ENCODE measurements at places on chromosomes 2 and 18. TPM values are rescaled to one million over a fixed set of nuclear protein-coding genes. Genes with fewer than 3 reads are reported as not detected.

DNA sequence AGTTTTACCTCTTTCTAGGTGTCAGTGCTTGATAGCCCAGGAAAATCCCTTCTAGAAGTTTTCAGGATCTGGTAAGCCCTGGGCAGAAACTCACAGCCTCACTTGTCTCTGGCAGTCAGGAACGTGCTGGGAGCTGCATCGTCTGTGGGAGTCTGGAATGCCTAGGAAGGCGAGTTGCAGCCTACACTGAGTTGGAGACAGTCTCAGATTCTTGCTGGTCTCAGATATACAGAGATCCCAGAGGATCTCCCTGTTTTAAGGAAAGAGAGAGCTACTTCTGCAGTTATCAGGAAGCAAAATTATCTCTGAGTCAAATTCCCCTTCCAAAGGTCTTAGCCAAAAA is 104.4 kb upstream of the CDC42EP3 start:
- DNase-seq: no peak

GRCh38 chr2:223538920-223539440 is 63.2 kb downstream of the SCG2 start:
- no peak for DNase-seq

DNA sequence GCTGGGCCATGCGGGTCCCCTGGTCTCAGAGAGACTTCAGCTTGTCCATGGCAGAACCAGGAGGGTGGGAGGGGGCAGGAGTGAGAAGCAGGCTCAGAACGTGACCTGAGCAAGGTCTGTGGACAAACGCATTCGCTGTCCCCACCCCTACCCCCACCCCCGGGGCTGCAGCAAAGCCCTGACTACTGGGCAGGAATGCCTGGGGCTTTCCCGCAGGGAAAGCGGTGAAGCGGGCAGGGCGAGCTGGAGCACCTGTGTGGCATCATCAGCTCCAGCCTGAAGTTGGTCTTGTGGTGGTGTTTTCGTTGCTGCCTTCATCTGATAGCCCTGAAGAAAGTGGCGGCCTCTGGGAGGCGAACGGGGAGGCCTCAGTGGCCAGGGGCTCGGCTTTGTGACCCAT is 26.1 kb upstream of the ALKAL2 start:
- no peak for DNase-seq

- DNase-seq: peak; percentile 74
Measured at GRCh38 chr2:206274434-206275311, at the start of gene ZDBF2. TSS of gene ZDBF2 (plus strand) at chr2:206274663. CDS start at chr2:206281850, 7,187 bp downstream.

DNA sequence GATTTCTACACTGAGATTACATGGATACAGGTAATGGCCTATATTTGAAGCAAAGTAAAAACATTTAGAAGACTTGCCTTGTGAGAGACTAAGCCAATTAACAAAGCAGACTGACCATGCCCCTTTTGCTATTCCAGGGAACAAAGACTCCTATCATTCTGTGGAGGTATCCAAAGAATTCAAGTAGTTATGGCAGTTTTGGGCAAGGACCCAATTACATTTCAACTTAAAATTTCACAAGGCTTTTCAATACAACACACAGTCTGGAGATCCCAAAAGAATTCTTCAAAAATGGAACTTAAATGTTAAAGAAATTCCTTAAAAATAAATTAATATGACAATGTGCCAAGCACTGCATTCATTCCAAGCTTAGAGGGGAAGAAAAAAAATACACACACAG is 109.2 kb upstream of the CHRNA1 start:
- no peak for DNase-seq

DNA sequence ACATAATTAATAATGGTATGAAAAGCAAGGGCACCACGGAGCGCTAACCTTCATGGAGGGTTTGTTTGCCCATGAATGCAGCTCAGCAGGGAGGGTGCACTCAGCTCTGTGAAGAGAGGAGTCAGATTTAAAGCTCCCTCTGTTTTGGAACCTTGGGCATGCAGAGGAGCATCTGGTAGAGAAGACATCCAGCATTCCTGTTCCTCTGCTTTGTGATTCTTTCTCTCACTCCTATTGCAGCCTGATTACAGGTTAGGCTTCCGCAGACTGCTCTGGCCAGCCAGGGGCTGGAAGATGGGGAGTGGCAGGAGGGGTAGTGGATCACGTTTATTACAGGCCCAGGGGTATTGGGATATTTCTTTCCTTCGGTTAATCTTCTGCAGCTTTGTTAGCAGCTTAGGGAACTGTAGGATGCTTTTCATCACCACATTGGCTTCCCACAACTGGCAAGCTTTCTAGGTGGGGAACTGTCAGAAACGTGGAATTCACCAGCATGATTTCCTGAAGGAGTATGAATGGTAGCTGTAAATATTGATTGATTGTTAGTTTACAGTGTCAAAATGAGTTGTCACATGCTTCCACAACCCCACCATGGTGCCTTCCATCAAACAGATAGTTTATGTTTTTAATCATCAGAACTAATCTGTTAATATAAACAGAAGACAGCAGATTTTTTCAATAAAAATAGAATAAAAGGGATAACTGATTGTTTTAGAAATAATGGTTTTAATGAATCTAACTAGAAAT is 201.1 kb downstream of the VAPA start:
- no peak for DNase-seq

DNA sequence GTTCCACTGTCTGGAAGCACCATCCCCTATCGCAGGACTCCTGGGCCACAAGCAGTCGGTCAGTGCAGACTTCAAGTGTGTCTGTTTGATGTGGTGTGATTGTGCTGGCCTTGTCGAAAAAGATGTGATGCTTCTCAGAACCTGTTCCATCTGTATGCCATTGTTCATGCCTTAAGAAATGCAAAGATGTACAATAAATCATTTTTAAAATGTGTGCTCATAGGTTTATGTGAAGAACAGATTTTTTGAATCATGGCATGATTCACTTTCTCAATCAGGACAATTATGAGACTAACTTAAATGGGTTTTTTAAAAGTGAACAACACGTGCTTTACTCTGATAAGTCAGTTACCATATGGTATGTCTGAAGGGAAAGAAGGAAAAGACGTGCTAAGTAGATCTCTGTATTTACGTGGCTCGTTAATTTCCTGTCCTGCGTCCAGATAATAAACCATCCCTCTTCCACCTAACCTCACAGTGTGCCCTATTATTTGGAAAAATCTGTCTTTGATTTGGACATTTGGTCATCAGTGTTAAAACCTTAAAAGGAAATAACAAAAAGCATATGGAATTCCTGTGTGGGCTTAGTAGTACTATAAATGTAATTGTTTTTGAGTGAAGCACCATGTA is 54.9 kb downstream of the PRKRA start:
- DNase-seq: no peak

DNA sequence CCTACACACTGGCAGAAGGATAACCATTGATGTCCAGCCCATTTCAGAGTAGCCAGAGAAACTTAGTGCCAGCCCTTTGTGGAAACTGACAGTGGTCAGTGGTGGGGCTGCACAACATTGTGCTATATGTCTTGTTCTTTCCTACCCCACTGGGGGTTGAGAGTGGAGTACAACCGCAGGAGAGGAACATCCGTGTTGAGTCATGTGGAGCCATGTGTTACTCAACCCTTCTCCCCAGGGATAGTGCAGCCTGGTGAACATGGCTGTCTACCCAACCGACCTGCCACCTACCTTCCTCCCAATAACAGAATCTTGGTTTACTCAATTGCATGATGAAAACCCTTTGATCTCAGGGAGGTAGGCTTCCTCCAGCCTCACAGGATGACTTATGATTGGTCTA is 65.3 kb upstream of the MAPK4 start:
- no peak for DNase-seq

GRCh38 chr2:64143169-64144056 is 807 bp downstream of the PELI1 start:
- DNase-seq: peak; percentile 60

DNA sequence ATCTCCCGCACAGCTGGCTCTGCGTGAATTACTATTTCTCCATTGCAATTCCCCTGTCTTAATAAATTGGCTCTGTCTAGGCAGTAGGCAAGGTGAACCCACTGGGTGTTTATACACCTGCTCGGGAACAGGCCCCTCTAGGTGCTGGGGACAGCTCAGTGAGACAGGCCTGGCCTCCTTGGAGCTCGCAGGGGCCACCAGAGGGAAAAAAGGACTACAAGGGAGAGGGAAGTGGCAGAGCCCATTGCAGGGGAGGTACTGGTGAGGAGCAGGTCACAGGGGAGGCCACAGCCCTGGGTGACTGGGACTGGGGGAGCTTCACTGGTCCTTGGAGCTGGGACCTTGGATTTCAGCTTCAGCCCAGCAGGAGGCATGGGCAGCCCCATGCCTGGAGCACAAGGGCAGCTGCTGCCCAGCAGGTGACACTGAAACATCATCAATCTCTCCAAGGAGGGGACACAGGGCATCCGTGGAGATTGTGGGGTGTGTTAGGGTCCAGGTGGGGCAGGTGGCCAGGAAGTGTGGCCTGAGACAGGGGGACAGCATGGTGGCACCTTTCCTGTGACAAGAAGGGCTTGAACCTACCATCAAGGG is 31.2 kb downstream of the NGEF start:
- peak; percentile 45 for DNase-seq

GRCh38 chr18:35582899-35583558 is 1.5 kb downstream of the GALNT1 start:
- no peak for DNase-seq

DNA sequence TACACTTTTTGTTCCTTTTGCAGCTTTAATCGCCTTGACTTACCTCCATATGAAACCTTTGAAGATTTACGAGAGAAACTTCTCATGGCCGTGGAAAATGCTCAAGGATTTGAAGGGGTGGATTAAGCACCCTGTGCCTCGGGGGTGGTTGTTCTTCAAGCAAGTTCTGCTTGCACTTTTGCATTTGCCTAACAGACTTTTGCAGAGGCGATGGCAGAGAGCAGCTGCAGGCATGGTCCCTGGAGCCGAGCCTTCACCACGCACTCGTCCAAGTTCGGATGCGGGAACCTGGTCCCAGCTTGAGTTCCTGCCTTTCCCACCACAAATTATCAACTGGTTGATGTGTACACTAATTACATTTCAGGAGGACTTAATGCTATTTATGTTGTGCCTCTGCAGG is 232.7 kb downstream of the ALPK2 start:
- DNase-seq: no peak

GRCh38 chr18:23658285-23658684 is 4.4 kb downstream of the ANKRD29 start:
- DNase-seq: no peak

DNA sequence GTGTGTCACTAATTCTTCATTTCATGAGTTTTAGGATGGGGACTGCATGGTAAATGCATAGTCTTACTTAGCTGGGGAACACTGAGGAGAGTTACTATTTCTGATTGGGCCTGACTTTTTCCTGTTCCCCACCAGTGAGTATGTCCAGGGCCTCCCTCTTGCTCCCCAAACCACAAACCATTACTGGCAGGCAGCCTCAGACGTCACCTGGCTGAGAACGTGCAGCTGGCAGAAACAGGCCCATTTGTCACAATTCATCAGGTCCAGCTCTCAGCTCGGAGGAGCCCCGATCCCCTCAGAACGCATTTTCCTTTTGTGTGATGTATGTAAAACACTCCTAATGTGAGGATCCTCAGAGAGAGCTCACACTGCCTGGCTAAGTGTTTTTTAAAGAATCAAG is 71.7 kb upstream of the SIX3 start:
- no peak for DNase-seq

The UCN gene
- total RNA-seq: 1.2 TPM

The ZBTB7C gene
- total RNA-seq: 20.8 TPM

The LOXHD1 gene
- not detected for total RNA-seq

The FN1 gene
- 30.3 TPM for total RNA-seq

The TUBB8B gene
- 1.2 TPM for total RNA-seq

The GKN1 gene
- total RNA-seq: not detected

The TUBA4A gene
- 69.7 TPM for total RNA-seq

The HOXD4 gene
- 4.7 TPM for total RNA-seq

All from mucosa of descending colon (tissue), 3 donors.